Caki2 (cell line): ENCODE measurements at places on chromosomes 11 and 22. TPM values are rescaled to one million over a fixed set of nuclear protein-coding genes. Genes with fewer than 3 reads are reported as not detected.

The ACCSL gene
- total RNA-seq, result not detected in 2 replicates

The NCAM1 gene
- total RNA-seq, result 1.4 and 7.5 TPM in 2 replicates

The ARAP1 gene
- total RNA-seq, result 45.6 and 92.8 TPM in 2 replicates

DNA sequence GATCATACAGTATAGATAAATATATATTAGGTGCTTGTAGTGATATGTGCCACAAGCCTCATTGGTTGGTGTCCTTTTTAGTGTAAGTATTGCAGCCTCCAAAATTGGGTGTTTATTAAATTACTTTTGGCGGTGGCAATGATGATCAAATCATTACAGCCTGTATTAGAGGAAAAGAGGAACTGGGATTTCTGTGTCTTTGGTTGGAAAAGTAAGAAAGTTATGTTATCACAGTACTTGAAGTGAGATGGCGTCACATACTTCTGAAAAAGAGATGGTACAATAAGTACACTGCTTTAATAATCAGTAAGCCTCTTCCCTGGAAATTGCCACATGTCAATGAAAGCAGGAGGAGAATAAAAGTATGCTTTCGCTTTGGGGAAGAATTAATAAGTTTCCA is 523 bp upstream of the MPZL3 start:
- no peak for DNase-seq

DNA sequence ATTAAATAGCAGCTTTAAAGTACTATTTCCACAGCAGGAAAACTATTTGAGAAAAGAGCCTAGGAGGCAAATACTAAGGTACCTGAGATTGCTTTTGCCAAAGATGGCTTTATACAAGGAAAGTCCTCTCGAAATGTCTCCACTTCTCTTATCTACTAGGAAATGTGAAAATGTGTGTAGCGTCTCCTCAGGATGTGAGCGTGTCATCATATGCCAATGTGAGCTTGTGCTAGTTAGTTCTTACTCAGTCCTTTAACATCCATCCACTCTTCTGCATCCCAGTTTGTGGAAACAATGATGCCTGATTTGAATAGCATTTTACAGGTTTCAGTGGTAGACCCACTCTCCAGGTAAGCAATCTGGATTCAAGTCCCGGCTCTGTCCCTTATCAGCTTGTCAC is 421.0 kb downstream of the DYNC2H1 start:
- no peak for DNase-seq
